ENCODE measurements at places on chromosomes 3 and 15.

DNA sequence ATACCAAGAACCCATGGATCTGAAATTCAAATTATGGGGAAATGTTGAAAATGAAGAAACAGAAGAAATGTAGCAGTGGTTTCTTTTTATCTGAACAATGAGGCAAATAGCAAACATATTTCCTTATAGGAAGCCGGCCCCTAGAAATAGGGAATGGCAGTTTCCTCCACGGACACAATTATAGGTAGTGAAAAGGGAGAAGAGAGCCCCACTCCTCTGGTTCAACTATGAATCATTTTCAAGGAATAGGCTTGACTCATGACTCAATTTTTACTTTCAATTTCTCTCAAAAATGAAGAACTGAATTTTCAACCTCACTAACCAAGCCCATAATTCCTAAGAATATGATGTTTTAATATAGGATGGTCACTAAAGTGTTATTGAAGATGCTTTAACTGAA is 243.1 kb downstream of the MECOM start:
- no peak for DNase-seq

- DNase-seq = no peak
These were observed 1.2 kb downstream of the KIF23 start for GRCh38 chr15:69415381-69415780.

GRCh38 chr15:27669641-27670040 is 429.5 kb downstream of the OCA2 start:
- no peak for DNase-seq

GRCh38 chr3:37858742-37859141 is 2.9 kb upstream of the CTDSPL start:
- DNase-seq = no peak

GRCh38 chr15:39456582-39457330 is 124.1 kb upstream of the THBS1 start:
- no peak for DNase-seq

DNA sequence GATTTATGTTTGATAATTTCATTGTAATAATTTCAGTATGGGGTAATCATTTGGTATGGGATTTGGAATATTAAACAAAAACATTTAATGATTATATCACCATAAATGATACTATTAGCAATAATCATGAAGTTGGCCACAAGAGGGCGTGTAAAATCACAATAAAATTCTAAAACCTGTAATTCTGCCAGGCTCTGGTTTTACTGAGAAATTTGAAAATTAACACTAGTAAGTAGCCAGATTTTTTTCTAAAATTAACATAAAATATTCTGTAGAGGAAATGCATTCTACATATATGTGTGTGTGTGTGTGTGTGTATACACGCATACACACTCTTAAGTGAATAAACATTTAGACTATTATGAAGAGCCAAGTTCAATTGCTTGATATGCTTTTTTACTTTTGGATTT is 40.5 kb downstream of the FEZF2 start:
- DNase-seq = no peak

GRCh38 chr15:39397883-39398282 is 183.0 kb upstream of the THBS1 start:
- DNase-seq = no peak

DNA sequence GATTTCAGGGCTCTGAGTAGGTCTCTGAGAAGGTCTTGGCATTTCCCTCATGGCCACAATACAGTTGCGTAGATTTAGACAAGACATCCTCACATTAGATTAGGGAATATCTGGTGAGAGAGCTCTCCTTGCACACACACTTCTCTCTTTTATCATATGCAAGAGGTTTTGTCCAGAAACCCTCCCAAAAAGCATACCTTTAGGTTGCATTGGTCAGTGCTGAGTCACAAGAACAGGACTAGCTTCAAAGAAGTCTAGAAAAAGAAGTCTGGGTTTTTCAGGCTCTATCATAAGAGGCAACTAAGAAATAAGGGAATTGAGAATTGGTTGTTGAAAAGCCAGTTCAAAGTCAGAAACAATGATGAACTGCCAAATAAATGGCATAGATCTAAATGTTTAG is 40.1 kb upstream of the MITF start:
- DNase-seq = no peak

- no peak for DNase-seq
These were observed 8.9 kb upstream of the TMEM202 start for GRCh38 chr15:72389231-72389630.

DNA sequence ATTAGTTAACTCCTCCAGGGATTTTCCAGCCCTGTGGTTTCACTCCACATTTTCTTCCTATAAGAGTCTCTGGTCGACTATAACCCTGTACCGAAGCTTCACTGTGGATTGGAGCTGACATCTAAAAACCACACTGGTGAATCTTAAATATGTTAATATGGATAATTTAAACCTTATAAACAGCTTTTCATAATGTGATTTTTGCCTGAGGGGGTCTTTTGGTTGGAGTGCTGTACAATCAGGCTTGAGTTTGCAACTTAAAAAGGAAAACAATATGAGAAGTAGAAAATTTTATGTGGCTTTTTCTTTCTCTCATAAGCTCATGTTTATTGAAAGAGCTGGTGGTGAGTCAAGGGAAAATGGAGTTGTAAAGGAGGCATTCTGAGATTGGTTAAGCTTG is 313.7 kb downstream of the VPS13C start:
- DNase-seq = no peak

GRCh38 chr15:63896336-63897115 is 62.8 kb upstream of the HERC1 start:
- DNase-seq = no peak

- DNase-seq = no peak
These were observed 119.5 kb downstream of the CHST2 start for GRCh38 chr3:143239031-143239430.

GRCh38 chr15:42157381-42157780 is 945 bp upstream of the PLA2G4F start:
- DNase-seq = no peak

- no peak for DNase-seq
These were observed 67.9 kb downstream of the CORO2B start for GRCh38 chr15:68646696-68647095.

DNA sequence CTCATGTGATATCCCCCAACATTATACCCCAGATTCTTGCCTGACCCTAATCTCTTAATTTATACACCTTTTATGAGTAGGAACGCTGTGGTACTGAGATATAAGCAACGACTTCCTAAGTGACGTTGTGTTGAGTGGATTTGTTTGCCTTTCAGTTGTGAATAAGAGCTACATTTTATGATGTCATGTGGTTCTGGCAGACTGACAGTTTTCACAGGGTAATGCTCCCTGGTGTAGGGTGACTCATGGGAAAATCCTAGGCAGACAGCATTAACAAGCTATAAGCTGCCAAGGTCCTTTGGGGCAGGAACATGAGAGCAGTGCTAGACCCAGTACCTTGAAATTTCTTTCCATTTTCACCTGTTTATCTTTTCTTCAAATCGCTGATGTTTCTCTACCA is 11.2 kb downstream of the C3orf52 start:
- peak; percentile 58 for DNase-seq

- DNase-seq = no peak
These were observed 42.9 kb upstream of the GABRG3 start for GRCh38 chr15:26928051-26928450.

DNA sequence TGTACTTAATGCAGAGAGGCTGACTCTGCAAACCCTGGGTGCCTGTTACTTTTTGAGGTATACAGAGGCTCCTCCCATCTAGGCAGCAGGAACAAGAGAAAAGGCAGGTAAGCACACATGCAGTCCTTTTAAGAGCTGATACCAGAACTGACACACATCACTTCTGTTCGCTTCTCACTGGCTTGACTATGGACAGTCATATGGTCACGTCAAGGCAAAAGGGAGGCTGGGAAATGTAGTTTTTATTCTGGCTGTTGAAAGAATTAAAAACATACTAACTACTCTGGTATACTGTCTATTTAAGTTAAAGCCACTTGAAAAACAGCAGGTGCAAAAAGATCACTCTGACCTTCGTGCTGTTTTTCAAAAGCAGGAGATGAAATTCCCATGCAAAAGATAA is 218.3 kb downstream of the CTNNB1 start:
- DNase-seq = no peak

GRCh38 chr15:45790325-45790943 is 155.6 kb downstream of the SQOR start:
- no peak for DNase-seq

DNA sequence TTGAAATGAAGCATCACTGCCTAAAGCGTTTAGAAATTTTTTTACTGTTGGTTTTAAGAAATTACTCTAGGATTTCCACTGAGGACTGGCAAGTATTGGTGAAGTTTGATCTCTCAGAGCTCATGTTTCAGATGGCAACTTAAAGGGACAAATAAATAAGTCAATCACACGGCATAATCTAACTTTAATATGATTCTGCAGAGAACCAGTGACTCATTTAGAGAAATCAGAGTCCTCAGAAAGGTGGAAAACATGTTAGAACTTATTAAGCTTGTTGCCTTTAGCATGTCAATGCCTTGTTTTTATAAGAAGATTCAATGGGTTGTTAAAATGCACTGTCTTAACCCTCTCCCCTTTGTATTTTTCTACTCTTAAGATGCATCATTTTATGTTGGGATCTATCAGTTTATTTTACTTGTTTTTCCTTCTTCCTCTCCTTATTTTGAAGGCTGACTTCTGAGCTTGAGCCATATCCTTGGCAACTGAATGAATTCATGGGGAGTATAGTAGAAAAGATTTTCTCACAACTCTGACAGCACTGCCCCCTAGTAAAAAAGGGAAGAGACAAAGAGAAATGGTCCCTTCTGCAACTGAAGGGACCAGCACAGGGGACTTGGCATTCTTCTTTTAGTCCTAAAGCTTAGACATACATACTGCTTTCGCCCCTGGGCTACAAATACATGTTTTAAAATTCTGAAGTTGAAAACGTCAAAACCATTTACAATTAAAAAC is 431.2 kb downstream of the LPP start:
- DNase-seq = no peak

- no peak for DNase-seq
These were observed 8.7 kb downstream of the RAB7A start for GRCh38 chr3:128734523-128735189.

DNA sequence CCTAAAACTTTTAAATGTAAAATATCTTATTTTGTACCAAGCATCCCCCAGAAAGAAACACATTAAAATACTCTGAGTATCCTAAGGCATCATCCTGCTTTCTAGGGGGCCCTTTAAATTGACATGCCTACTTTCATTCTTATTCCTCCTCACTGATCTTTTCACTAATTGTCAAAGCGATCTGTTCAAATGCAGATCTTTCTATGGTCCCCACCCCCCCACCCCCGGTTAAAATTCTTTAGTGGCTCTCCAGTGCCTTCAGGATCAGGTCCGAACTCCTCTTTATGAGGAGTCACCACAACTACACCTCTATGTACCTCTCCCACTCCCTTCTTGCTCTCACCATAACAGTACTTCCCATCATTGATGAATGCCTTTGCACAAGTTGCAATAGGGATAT is 19.2 kb upstream of the TFDP2 start:
- DNase-seq = no peak

DNA sequence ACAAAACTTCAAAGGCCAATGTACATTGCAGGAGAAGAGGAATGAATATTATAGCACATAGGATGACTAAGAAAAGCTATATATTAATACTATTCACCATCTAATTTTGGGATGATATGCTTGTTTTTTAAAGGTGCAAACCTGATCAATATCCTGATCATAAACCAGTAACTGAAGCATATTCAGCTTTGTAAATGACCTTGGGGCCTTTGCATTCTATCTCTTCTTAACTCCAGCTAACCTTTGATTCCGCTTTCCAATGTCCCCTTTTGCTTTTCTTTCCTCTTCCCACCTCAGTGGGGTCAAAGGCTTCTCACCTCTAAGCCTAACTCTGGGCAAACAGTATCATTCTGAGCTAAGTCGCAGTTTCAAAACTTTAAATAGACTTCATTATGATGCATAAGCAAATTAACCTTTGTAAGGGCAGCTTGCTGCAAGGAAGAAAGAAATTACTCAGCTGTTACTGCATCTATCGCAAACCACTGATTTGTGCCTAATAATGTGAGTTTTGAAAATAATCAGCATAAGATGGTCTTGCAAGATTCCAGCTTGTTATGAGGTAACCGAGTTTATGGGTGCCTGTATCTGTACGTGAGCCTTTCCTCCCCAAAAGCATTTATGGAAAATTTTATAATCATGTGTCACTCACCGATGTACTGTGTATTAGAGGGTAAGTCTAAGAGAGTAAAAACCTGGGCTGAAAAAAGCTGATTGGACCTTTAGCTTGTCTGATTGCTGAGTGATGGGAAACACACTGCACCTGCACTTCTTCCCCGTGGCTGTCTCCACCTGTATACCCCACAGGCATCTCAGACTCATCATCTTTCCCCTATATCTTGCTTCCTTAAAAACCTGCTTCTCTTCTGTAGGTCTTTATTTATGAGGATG is 116.8 kb downstream of the TPRG1 start:
- no peak for DNase-seq

- DNase-seq = no peak
These were observed 649 bp upstream of the PIK3CB start for GRCh38 chr3:138835397-138835757.

- DNase-seq = no peak
These were observed 47.1 kb upstream of the ANKRD28 start for GRCh38 chr3:15844889-15845288.

GRCh38 chr15:94250801-94251200 is 19.4 kb downstream of the MCTP2 start:
- DNase-seq = no peak

DNA sequence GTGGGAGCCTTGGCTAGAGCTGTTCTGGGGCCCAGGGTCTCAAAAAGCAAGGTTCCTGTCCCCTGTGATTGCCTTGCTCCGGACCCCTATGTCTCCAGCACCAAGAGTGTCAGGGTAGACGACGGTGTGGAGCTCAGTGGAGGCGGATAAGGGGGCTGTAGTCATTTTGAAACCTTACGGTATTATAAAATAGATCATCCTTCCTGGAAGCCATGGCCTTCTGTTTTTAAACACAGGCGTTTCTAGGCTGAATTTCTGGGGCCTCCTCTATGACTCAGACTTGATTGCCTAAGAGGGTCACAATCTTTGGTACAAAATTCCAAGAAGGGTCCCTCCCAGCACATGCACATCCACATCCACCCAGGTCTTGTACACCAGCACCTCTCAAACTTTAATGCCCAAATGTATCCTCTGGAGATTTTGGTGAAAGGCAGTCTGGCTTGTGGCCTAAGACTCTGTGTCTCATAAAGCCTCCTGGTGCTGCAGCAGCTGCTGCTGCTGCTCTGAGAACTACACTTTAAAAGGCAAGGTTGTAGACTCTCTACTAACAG is 70.5 kb upstream of the XCR1 start:
- DNase-seq = no peak

GRCh38 chr15:55241186-55241585 is 44.4 kb upstream of the RSL24D1 start:
- DNase-seq = no peak

DNA sequence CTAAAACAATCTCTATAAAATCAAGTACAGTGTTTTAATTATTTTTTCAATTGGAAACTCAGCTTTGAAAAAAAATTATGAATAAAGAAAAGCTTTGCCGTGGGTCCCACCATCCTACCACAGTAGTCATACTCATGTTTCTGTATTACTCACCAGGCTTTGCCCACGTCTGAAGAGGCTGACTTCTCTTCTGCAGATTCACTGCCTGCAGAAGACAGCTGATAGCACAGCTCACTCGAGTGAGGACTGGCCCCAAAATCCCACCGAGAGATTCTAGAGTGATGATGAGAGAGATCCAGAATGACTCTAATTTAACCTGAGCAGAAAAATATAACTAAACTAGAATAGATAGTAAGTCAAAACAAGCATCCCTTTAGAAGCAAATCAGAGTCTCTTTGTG is 11.9 kb downstream of the C2CD4B start:
- DNase-seq = no peak

- peak; percentile 1 for DNase-seq
These were observed 53.9 kb downstream of the C3orf38 start for GRCh38 chr3:88203642-88204055.

GRCh38 chr3:195699860-195700259 is 20.9 kb upstream of the MUC20 start:
- DNase-seq = no peak

- no peak for DNase-seq
These were observed 1130.0 kb downstream of the NAALADL2 start for GRCh38 chr3:175989161-175989560.

Measured in NCI-H774 (cell line).